GM12864 (cell line): ENCODE measurements at places on chromosomes 13 and 19.

GRCh38 chr13:24788538-24788937 is 24.6 kb downstream of the RNF17 start:
- no peak for DNase-seq

DNA sequence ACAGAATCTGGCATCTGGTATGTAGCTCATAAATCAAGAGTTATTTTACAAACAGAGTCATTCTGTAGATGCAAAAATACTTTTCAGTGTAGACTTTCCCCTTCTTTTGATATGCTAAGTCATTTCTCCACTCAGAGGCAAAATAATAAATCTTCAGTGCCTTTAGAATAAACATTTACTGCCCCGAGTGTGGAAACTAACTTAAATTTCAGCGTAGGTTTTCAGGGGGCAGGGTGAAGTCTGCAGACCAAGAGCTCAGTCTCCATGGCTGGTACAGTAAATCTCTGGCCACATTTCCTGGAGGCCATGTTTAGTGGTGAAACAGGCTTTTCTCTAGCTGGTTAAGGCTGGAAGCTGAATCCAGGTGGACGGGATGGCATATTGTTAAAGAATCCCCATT is 13.1 kb upstream of the ADPRHL1 start:
- DNase-seq, result no peak

- no peak for DNase-seq
Measured at GRCh38 chr13:35354285-35354684, 122.2 kb downstream of the MAB21L1 start.

- no peak for DNase-seq
Measured at GRCh38 chr13:37385248-37385647, 213.3 kb downstream of the POSTN start.

DNA sequence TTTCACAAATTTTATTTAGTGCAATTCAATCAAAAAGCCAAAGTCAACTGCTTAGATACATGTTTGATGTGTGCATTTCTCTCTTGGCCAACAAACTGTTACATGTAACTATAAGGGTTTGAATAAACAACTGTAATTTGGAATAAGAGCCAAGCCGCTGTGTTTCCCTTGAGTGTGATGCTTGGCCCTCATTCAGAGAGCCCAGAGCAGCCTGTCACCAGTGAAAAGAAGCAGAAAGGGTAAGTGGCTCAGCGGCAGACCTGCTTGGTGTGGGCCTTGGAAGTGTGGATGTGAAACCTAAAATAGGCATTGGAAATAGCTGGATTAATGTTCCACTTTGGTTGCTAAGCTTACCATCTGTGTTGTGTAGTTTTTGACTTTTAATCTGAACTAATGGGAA is 924.6 kb downstream of the OLFM4 start:
- DNase-seq, result no peak

- DNase-seq, result no peak
Measured at GRCh38 chr13:110350509-110350908, 43.4 kb downstream of the COL4A2 start.

GRCh38 chr13:101881593-101881992 is 429.1 kb downstream of the ITGBL1 start:
- no peak for DNase-seq

DNA sequence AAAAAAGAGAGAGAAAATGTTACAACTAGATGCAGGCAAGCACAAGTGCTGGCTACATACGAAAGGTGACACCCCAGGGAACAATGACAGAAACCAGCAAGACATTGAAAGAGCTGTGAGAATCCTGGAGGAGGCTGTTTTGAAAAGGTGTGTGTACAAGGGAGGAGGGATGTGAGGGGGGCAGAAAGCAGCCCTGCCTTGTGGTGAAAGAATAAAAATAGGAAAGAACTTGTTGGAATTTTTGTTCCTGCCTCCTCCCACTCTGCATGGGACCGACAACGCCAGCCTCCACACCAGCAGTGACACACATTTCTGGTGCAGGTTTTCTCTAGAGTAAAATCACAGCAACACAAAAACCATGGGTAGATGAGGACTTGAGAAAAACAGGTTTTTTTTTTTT is 1258.6 kb downstream of the PCDH9 start:
- DNase-seq, result no peak

- DNase-seq, result no peak
Measured at GRCh38 chr19:4380254-4380727, 20.1 kb downstream of the SH3GL1 start.
